Hematopoietic multipotent progenitor cell treated with erythropoietin and hydrocortisone succinate and interleukin-3 and kit ligand, for 4 days (in vitro differentiated cells): ENCODE measurements at places on chromosomes 7 and 10.

GRCh38 chr10:10146604-10147003 is 871.1 kb upstream of the CELF2 start:
- no peak for DNase-seq

GRCh38 chr7:94877731-94878670 is 29.4 kb upstream of the PPP1R9A start:
- no peak for DNase-seq

- DNase-seq, result no peak
Observed at GRCh38 chr7:55439627-55440026, 74.5 kb downstream of the LANCL2 start.

DNA sequence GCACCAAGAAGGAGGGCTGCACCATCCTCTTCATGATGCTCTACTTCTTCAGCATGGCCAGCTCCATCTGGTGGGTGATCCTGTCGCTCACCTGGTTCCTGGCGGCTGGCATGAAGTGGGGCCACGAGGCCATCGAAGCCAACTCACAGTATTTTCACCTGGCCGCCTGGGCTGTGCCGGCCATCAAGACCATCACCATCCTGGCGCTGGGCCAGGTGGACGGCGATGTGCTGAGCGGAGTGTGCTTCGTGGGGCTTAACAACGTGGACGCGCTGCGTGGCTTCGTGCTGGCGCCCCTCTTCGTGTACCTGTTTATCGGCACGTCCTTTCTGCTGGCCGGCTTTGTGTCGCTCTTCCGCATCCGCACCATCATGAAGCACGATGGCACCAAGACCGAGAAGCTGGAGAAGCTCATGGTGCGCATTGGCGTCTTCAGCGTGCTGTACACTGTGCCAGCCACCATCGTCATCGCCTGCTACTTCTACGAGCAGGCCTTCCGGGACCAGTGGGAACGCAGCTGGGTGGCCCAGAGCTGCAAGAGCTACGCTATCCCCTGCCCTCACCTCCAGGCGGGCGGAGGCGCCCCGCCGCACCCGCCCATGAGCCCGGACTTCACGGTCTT is 1.9 kb downstream of the FZD1 start:
- no peak for DNase-seq

DNA sequence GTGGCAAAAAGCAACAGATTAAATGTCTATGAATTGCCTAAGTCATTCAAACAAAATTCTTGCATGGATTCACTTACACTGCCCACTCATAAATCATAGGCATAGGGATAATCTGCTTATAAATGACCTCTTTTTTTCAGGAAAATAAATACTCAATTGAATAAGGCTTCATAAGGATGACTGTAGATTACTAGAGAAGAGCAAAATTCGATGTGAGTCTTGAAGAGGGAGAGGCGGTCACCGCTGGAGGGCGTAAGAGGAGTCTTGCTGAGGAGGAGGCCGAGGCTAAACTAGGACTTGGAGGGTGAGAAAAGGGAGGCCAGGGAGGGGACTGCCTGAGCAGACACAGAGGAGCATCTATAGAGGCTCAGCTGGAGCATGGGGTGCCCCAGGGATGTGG is 135.4 kb upstream of the RSU1 start:
- peak; percentile 13 for DNase-seq

DNA sequence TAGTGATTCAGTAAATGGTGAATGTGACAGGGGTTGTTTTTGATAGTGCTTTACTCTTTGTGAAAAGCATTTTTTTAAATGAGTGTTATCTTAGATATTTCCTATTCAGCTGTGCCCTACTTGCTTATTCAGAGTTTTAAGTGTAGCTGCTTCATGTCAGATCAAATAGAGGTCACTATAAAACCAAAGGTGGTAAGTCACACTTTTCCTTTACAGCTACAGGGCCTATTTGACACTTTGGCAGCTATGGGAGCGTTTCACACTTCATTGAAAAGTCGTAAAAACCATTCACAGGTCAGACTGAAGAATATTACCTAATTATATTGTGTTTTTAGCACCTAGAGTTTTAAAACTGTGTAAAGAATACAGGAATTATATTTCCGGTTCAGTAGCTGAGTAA is 67.3 kb downstream of the ANKIB1 start:
- DNase-seq, result no peak

- no peak for DNase-seq
Observed at GRCh38 chr10:34280599-34281374, 534.3 kb downstream of the PARD3 start.

DNA sequence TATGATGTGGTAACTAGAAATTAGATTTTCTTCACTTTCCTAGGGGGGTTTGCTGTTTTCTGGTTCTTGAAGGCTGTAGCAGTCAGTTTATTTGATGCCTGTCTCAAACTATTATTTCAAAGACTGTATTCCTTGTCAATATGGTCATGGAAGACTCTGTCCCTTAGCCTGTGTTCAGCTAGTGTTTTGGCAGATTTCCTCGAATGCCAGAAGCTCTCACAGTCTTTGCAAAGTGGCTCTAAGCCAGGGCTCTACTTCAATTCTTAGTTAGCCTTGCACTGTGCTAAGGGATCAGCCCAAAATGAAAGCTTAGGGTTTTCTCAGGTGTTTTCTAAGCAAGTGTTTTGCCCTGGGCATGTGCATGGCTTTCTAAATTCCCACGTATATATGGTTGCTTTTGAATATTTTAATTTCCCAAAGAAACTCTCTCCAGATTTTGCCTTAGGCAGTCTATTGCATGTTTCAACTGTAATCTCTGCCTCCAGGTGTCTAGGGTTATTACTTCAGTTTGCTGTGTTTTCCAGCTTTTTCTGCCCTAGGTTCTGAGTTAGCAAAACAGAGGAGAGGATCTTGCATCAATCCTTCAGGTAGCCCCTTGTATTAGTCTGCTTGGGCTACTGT is 7.2 kb upstream of the C1GALT1 start:
- DNase-seq, result no peak

GRCh38 chr10:89279421-89279869 is 22.4 kb upstream of the IFIT2 start:
- DNase-seq, result peak; percentile 25
